ENCODE measurements at places on chromosomes 1 and 21.

DNA sequence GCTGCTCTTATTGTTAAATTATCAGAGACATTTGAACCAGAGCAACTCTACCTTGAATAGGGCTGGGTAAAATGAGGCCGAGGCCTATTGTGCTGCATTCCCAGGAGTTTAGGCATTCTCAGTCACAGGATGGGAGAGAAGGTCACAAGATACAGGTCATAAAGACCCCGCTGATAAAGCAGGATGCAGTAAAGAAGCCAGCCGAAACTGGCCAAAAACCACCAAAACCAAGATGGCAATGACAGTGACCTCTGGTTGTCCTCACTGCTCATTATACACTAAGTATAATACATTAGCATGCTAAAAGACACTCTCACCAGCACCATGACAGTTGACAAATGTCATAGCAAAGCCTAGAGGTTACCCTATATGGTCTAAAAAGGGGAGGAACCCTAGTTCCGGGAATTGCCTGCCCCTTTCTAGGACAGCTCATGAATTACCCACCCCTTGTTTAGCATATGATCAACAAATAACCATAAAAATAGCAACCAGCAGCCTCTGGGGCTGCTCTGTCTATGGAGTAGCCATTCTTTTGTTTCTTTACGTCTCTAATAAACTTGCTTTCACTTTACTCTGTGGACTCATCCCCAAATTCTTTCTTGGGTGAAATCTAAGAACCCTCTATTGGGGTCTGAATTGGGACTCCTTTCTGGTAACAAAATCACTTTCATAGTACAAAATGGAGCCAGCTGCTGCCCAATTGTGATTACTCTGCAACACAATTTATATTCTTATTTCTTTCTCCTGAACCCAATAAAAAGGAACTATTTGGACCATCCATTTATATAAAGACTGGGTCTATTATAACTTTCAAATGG lies 179.6 kb downstream of the TGFBR3 start:
- no peak for DNase-seq

DNA sequence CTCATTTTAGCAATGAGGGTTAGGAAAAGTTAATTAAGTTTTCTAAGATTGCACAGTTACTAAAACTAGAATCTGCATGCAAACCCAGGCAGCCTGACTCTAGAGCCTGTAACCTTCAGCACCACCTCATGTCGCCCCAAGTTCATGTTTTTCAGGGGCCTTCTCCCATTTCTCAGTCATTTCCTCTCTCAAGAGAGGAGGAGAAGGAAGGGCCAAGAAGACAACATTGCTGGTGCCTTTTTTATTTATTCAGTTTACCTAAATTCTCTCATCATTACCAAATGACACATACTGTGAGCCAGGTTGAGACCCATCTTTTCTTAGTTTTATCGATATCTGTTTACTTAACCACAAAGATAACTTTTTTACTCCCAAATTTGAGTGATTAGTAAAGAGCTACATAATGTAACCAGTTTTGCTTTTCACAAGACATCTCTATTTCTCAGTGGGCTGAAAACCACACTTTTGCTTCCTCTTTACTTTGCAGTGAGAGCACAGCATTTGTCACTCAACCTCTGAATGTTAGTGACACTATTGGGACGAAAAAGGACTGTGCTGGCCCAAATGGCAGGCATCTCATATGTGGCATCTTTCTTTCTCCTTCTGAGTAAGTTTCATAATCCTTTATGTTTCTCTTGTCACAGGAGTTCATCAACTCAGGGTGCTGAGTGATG lies at the start of gene CD101:
TSS of gene CD101 (plus strand) at position 507 of the 674 bp plus-strand sequence. CDS start at position 565, 58 bp downstream.
- DNase-seq: no peak

DNA sequence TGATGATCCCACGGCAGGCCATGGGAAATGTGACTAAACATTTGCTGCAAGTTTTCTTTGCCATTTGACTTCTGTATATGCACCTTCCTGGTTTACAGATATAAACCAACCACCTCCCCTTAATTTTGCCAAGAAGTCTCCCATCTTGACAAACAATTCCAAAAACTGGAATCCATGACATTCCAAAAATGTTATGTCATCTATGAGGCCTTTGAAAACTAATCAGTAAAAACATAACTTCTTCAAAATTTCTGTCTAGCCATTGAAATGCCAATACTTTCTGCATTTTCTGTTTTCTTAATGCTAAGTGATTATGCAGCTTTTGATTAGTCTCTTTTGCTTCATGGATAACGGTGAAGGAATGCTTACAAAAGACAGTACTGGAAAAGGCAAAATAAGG lies 84.1 kb downstream of the LYST start:
- no peak for DNase-seq

GRCh38 chr21:46003575-46004007 lies 22.0 kb downstream of the COL6A1 start:
- DNase-seq: no peak

DNA sequence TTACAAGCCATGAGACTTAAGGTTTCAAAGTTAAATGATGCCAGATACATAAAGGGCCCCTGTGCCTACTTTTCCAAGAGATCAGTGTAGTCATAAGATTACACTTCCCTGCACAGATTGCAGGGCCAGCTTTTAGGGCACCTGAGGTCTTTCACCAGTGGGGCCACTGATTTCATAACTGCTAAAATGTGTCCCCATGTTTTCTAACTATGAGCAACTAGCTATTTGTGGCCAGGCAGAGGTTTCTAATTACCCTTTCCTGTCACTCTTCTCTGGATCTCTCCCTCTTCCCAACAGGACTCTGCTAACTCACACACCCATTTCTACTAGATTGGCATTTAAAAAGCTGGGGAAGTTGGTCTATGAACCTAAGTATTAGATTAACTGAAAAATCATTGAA lies 207.1 kb upstream of the SGIP1 start:
- no peak for DNase-seq

GRCh38 chr1:23029337-23029736 lies 10.1 kb downstream of the KDM1A start:
- DNase-seq: no peak

DNA sequence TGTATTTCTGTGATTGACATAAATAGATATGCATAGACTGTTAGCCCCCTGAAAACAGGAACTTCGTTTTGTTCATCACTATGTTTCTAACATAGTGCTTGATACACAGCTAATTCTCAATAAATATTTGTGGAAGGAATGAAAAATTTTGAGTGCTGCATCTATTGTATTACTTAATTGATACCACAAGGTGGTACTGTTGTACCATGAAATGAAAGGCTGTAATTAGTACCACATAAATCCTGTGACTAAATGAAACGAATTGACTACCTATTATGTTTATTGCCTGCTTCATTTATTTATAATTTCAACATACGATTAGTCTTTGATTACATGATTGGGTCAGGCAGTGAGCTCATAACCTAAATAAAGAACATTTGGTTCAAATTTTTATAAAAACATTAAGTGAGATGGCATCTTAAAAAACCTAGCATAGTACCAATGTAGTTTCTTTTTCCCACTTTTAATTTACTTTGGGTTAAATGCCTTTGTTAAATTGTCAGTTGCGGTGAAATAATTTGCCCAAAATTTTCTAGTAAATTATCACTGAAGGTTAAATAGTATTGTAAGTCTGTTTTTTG lies 15.0 kb upstream of the TGFB2 start:
- peak; percentile 37 for DNase-seq

DNA sequence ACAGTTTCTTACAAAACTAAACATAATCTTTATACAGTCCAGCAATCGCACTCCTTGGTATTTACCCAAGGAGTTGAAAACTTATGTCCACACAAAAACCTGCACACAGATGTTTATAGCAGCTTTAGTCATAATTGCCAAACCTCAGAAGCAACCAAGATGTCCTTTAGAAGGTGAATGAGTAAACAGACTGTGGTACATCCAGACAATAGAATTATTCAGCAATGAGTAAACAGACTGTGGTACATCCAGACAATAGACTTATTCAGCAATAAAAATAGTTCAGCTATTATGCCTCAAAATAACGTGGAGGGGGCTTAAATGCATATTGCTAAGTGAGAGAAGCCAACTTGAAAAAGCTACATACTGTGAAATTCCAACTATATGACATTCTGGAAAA lies 87.0 kb upstream of the GALNT2 start:
- no peak for DNase-seq

DNA sequence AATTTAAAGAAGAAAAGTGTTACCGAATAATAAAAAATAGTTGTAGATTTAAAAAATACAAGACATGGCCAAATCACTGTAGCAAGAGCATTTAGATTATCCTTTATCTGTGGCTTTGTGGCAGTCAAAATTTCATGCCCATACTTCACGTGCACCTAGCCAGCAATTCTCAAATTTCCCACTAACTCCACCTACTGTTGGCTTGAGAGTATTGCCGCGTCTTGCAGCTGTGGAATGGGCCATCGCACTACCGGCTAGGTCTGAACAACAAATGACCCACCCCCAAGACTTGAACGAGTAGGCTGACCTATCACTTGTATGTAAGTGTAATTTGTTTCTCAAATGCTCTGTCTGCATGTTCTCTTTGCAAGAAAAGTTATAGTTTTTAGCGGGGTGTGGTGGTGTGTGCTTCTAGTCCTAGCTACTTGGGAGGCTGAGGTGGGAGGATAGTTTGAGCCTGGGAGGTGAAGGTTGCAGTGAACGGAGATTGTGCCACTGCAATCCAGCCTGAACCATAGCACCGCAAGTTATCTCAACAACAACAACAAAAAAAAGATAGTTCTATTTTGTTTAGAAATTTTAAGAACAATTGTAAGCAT lies 4.1 kb downstream of the KRTAP13-4 start:
- peak; percentile 9 for DNase-seq

- DNase-seq: no peak
These were observed 419.4 kb downstream of the NPHP4 start for GRCh38 chr1:5572794-5573193.

GRCh38 chr1:224170748-224171478 lies 12.1 kb upstream of the DEGS1 start:
- DNase-seq: no peak

GRCh38 chr1:217369271-217369981 lies 261.5 kb downstream of the GPATCH2 start:
- DNase-seq: no peak

DNA sequence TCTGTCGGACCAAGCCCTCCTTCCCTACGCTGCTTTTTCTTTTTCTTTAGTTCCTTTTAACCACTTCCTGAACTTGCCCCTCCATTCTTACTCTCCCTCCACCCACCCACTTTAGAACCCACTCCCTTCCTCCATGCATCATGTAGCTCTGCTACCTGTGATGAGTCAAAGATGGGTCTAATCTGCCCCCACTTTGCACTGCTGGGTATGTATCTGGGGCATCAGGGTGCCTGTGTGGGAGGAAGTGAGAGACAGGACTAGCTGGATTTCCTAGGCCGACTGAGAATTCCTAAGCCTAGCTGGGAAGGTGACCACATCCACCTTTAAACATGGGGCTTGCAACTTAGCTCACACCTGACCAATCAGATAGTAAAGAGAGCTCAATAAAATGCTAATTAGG lies 157.7 kb downstream of the SEC16B start:
- no peak for DNase-seq

DNA sequence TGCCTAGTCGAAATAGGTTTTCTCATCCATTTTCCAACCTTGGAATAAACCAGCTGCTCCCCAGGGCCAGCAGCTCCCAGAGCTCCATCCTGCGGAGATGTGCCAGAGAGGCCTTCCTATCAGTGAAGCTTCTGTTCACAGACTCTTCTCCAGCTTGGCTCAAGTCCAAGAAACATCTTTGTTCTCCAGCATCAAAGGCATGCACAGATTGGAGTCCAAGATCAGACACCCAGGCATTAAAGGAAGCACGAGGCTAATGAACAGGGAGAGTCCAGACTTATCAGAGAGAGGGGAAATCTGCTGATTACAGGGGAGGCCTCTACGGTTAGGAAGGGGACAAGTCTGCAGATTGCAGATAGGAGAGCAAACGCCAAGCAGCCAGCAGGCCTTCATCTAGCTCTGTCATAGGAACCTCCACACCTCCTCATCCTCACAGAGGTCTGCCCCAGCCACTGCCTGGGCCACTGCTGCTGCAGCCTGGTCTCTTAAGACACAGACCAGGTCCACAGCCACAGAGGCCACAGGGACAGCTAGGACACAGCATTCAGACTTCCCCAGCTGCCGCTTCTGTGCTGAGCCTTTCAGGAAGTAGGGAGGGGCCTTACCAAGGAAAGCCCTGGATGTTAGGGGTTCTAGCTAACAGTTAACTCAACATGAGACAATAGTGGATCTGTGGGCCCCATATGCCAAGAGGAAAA lies 3.4 kb downstream of the PRR9 start:
- no peak for DNase-seq

GRCh38 chr21:42706765-42707164 lies 53.3 kb downstream of the PDE9A start:
- DNase-seq: no peak

DNA sequence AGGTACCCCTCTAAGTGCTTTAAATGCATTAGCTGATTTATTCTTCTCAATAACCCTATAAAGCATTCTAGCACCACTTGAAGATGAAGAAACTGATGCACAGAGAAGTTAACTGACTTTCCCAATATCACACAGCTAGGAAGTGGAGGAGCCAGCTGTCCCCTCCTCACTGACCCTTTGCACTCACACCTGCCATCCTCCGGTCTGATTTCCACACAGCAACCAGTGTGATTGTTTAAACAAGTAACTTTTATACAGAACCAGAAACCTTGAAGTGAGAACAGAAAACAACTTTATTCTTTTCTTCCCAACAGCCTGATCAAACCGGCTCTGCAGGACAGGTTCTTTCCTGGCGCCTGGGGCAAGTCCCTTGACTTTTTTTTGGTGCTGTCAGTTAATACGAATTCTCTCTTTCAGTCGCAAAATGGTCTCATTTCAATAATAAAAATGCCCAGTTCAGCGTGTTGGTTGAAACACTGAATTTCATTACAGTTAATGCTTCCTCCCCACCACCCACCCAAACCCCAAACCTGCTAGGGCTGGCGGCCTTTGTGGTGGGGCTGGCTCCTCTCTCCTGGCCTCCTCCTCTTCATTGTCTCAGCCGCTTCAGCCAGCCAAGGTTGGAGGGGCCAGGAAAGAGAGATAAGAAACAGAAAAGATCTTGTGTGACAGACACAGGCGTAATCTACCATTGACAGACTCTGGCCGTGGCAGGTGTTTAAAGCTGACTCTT lies 26.4 kb upstream of the EEIG2 start:
- DNase-seq: peak; percentile 50

All from HAP-1 (cell line).